ENCODE measurements at places on chromosomes 13 and 19.

GRCh38 chr19:1042689-1043511 lies 3.0 kb downstream of the ABCA7 start:
- no peak for DNase-seq

DNA sequence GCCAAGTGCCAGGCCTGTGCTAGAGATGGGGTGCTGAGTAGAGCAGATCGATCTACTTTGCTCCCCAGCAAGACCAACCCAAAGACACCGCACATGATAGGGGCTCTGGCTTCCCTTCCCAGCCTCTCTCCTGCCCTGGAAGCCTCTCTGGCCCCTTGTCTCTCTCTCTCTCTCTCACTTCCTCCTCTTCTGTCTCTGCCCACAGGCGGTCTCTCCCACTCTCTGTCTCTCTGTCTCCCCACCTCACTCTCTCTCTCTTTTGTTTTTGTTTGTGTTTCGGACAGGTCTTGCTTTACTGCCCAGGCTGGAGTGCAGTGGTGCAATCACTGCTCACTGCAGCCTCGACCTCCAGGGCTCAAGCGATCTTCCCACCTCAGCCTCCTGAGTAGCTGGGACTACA lies 1.3 kb downstream of the SELENOV start:
- no peak for DNase-seq

DNA sequence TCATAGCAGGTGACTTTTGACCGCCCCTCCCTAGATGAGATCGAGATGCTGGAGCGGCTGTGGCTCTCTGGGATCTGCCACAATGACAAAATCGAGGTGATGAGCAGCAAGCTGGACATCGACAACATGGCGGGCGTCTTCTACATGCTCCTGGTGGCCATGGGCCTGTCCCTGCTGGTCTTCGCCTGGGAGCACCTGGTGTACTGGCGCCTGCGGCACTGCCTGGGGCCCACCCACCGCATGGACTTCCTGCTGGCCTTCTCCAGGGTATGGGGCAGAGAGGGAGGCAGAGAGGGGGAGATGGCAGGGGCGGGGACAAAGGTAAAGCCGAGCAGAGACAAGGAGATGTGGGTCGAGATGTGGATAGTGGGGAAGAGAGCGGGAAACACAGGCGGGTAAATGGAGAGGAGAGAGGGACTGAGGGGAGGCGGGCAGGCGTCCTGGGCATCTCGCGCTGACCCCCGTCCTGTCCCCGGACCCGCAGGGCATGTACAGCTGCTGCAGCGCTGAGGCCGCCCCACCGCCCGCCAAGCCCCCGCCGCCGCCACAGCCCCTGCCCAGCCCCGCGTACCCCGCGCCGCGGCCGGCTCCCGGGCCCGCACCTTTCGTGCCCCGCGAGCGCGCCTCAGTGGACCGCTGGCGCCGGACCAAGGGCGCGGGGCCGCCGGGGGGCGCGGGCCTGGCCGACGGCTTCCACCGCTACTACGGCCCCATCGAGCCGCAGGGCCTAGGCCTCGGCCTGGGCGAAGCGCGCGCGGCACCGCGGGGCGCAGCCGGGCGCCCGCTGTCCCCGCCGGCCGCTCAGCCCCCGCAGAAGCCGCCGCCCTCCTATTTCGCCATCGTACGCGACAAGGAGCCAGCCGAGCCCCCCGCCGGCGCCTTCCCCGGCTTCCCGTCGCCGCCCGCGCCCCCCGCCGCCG lies 3.4 kb upstream of the GRWD1 start:
- DNase-seq: no peak

- no peak for DNase-seq
Measured at GRCh38 chr13:109870696-109871370, 84.5 kb upstream of the IRS2 start.

GRCh38 chr13:34066344-34066743 lies 248.4 kb downstream of the RFC3 start:
- DNase-seq: no peak

DNA sequence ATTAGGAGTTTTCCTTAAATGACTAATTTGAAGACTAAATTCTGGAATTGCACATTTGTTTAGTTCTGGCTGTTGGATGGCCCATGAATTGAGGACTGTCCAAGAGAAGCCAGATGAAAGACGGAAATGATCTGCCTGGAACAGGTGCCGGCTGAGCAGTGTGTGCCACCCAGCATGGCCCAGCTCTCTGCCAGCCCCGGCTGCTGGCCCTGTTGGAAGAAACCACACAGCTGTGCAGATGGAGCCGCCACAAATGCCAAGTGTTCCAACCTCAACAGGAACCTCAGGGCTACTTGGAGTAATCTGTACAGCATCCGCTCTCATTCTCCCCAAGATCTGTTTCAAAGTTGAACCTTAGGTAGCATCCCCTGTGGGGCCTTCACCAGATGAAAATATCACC lies 67.0 kb upstream of the STARD13 start:
- DNase-seq: no peak

GRCh38 chr13:87590518-87590917 lies 80.7 kb upstream of the SLITRK5 start:
- DNase-seq: no peak

GRCh38 chr13:55615081-55615480 lies 1525.6 kb upstream of the PRR20A start:
- DNase-seq: no peak

DNA sequence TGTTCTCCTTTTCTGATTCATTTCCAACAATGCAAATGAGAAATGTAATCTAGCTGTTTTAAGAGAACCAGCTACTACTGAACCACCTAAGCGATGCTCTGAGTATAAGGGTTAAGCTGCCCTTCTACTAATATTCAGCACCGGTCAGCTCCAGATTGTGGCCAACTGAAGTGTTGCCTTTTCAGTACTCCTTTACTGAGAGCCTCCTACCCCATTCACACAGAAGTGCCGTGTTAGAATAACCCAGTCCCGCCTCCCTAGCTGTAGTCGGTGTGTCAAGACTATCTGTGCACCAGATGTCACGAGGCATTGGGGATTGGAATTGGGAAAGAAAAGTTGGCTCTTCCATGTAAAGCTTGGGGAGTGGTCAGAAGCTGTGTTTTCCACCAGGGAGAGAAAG lies 45.4 kb downstream of the FAM124A start:
- DNase-seq: no peak

GRCh38 chr13:61286148-61286745 lies 129.4 kb downstream of the PCDH20 start:
- no peak for DNase-seq
